D721Med (cell line): ENCODE measurements at places on chromosomes 7 and 10.

- no peak for DNase-seq
These were observed 673.8 kb downstream of the INHBA start for GRCh38 chr7:41029072-41029499.

GRCh38 chr7:41118486-41118885, 584.4 kb downstream of the INHBA start:
- no peak for DNase-seq

- DNase-seq, result no peak
These were observed 183.6 kb upstream of the CTBP2 start for GRCh38 chr10:125343983-125344382.

GRCh38 chr10:14757986-14758385, 16.7 kb downstream of the FAM107B start:
- no peak for DNase-seq

- no peak for DNase-seq
These were observed 13.4 kb upstream of the EPHA1 start for GRCh38 chr7:143422033-143422432.

DNA sequence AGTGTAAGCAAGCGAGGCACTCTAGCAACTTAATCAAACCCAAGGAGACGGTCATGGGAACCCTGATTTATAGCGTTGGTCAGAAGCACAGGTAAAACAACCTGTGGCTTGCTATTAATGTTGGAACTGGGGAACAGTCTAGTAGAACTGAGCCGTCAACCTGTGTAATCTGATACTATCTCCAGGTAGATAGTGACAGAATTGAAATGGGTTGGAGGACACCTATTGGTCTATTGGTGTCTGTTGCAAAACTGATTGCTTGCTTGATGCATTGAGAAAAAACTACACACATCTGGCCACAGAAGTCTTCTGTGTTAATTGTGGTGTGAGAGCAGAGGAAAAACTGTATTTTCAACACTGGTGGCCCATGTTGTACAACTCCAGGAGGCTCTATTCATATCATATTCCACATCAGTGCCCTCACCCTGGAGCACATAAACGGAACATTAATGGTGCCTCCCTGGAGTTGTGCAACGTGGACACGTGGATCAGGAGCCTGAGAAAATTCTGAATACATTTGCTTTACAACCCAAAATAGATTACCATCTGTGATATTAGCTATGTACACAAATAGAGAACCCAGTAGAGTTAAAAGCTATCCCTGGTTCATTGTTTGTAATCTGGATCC, 112.2 kb downstream of the MYO3A start:
- DNase-seq, result no peak

- DNase-seq, result no peak
These were observed 5.2 kb downstream of the STEAP2 start for GRCh38 chr7:90216771-90217170.

DNA sequence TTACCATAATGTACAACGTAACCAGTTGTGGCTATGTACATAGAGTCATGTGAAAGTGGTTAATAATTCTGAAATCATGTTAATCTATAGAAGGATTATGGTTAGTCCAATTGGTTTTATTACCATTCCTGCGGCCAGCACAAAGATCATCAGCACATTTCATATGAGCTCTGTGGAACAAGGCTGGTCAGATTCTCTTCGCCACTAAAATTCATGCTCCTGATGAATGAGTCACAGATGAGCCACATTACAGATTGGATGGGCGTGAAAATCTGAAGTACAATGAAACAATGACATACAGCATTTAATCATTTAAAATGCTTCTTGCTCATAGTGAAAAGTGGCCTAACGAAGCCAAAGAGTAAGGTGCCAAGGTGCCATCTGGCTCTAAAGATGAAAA, 716.2 kb upstream of the PHF14 start:
- DNase-seq, result no peak

- DNase-seq, result no peak
These were observed 4.2 kb upstream of the CCM2 start for GRCh38 chr7:44995555-44996493.

DNA sequence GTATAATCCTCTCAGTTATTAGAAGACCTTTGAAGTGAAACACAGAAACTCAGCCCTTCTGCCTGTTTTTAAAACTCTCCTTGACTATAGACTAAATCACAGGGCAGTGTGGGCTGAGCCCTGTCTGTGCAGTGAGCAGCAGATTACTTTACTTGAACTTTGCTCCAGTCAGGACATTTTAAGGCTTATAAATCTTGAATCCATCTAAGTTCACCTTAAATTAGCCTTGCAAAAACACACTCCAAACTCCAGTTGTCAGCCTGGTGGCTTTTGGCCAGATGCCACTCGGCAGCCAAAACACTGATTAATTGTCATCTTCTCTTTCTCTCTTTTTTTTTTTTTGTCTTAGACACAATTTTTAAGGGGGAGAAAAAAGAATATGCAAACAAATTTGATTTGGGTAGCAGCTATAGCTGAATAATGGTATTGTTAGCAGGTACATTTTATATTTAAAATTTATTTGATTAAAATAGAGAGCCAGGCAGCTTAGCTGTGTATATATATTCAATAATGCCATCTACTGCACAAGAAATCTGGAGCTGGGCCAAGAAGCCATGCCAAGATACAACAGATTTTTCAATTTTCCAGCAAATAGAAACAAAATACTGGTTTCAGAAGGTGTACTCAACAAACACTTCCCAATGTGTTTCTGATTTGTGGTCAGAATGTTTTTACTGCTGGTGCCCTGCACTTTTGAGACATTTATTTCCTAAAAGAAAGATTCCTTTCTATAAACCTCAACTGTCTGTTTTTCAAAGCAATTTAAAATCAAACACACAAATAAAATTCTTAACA, 247.7 kb downstream of the TFEC start:
- no peak for DNase-seq

GRCh38 chr10:133391249-133391635, 2.7 kb upstream of the MTG1 start:
- DNase-seq, result no peak

DNA sequence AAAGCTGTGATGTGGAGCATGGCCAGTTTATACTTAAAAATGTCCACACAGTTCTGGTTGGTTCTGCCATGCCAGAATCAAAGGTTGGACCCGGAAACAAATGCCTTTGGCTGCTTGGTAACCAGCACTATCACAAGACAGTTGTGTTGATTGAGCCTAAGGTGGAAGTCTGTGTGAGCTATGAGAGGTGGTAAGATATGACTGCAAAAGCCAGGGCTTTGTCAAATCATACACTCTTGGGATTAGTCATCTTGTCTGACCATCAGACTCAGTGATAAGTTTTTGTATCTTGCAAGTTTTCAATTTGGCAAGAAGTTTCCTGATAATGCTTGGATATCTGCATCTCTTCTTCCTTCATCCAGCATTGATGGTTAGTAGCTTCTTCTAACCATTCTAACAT, 35.5 kb downstream of the GPR141 start:
- DNase-seq, result no peak

DNA sequence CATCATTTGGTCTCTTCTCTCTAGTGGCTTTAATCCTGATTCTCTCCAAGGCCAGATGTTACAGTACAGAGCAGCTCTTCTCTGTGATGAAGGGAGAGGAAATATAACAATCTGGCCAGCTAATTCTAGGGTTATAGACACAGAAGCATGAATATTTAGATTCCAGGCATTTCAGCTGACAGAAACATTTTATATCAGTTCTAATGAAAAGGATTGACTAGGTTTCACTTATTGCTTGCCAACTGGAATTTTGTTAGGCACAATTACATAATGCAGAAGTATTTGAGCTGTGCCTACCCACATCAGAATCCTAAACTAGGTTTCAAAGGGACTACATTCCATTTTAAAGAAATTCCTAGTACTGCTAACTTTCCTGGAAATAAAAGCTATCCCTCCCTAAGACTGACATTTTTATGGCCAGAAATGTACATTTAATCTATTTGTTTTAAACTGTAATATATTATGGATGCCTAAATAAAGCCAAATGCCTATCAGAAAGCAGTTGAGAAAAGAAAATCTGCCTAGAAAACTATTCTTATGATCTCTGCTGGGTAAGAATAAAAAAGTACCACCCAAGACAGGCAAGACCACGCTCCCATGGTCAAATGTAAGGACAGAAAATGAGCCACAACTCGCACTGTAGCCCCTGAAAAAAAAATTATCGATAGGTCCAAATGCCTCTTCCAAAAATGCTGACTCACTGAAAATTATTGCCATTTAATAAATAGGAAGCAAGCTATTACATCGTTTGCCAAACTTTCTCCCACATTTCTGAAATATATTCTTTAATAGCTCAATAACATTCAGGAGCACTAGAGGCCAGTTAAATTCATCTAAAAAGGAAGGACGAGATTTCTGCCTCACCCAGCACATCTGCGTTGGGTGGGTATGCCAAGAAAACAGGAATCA, 498.1 kb downstream of the KCNMA1 start:
- no peak for DNase-seq

DNA sequence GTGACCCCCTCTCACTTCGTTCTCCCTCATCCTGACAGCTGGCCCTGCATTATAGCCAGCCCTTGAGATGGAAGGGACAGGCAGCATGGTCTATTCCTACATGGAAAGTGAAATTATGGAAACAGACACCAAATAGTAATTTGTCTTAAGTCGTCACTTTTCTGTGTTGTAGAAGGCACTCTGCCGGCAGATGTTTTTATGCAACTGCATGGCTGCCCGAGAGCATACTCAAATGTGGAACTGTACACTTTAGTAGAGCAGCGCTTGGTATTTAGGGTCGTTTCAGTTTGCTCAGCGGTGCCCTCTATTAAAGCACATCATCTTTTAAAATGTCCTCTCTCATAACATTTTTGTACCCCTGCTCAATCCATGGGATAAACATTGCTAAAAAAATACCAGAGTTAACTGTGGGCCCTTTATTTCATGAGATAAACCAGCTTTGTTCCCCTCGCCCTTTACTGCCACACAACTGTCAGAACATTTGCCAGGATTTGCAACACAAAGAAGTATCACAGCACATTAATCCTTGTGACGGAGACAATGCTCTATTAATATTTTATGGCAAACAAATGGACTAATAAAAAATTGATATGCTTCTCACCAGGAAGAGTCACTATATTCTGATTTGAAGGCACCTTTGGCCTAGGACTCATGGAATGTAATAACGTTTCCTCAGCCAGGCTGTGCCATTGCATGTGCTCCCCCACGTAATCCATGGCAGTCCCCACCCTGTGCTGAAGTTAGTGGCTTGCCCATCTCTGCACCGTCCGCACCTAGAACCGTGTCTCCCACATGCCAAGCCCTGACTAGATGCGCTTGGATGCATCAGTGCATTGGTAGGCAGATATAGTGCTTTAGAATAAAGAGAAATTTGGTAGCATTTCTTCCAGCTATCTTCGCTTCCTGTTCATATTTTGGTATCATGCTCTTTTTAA, 221.3 kb downstream of the PAXIP1 start:
- no peak for DNase-seq

DNA sequence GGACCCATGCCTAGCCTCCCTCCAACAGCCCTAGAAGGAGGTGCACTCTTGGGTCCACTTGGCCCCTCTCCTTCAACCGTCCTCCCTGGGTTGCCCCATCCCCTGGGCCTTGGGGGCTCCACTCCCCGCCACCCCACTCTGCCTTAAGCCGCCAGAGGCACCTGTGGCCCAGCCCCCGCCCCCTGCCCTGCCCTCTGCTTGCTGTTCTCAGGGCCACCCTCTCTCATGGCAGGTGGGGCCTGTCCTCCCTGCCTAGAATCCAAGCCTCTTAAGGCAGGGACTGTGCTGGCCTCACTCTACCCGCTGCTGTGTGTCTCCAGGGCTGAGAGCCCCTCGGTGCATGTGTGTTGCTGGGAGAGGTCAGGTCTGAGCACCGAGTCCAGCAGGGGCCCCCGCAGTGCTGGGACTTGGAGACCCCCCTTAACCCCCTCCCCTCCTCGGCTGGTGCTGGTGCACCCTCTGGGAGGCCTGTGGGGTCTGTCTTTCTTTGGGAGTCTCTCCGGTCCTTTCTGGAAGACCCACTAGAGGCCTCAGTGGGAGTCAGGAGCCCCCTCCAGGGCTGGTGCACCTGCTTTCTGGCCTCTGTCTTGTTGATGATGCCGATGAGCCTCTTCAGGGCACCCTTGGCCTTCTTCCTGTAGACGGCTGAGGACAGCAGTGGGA, 43.8 kb downstream of the CFAP46 start:
- DNase-seq, result no peak

DNA sequence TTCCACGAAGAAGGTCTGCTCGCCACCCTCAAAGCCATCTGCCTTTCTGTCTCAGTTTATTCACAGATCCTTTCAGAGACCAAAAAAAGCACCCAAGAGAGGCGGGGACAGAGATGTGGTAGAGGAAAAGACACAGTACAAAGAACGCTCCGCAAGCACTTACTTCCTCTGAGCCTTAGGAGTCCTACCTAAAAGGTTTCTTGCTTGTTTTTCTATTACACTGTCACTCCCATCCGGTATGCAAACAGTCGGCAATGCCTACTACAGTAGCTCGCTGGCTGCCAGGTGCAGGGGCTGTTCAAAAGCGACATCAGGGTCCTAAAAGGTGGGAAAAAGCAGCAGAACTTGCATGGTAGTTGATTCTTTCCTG, 816 bp downstream of the TECPR1 start:
- no peak for DNase-seq

GRCh38 chr7:54995610-54996363, 23.0 kb upstream of the EGFR start:
- DNase-seq, result no peak

- no peak for DNase-seq
These were observed 30.1 kb downstream of the AFAP1L2 start for GRCh38 chr10:114374053-114374791.

GRCh38 chr10:70693619-70694335, 21.5 kb downstream of the ADAMTS14 start:
- DNase-seq, result no peak

GRCh38 chr7:102097601-102098161, 189.0 kb upstream of the SH2B2 start:
- no peak for DNase-seq

DNA sequence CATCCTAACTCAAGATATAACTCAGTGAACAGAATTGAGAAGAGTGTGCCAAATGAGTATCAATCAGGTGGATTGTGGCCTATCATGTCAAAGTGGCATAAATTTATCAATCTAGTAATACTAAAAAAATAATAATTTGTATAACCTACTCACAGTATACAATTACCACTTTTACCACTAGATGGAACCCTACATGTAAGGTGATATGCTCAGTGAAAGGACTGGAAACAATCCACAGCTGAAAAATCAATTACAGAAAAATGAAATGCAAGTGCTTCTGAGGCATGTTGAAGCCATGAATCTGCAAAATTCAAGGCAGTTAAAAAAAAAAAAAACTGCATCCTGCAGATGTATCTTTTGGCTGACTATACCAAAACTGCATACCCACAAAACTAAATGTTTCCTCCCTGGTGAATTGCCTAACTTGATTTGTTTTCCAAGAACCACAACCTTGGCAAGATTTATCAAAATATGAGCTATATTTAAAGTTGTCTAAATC, 13.9 kb downstream of the ARHGAP19 start:
- DNase-seq, result no peak
